Epithelial cell of proximal tubule (primary cell): ENCODE measurements at places on chromosomes 7 and 10.

DNA sequence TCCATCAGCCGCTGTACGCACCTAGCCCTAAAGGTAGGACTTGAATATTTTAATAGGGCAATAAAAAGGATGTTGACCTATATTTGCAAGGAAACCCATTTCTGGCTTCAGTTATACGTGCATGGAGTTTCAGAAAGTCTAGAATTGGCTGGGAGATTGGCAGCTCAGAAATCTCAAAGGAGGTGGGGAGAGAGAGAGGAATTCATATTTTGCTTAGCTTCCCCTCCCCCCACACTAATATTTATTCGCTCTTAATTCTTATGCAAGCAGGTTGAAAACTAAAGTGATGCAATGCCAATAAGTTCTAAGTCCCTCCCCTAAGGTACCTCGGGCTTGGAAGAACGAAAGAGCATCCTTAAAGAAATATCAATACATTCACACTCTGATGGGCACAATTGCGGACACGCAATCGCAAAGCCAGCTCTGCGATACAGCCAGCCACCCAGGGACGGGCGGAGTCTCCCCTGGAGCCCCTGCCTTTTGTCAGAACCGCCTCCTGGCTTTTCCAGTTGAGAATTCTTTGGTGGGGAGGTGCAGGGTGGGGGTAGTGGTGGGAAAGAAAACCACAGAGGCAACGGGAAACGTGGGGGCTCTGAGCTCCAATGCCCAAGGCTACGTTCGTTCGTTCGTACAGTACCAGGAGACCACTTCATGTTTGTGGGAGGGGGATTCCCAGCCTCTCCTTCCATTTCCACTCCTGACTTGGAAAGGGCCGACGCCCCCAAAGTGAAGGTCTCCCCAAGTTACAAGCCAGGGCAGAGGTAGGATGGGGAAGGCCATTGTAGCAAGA is 1.3 kb downstream of the SHH start:
- DNase-seq = no peak

DNA sequence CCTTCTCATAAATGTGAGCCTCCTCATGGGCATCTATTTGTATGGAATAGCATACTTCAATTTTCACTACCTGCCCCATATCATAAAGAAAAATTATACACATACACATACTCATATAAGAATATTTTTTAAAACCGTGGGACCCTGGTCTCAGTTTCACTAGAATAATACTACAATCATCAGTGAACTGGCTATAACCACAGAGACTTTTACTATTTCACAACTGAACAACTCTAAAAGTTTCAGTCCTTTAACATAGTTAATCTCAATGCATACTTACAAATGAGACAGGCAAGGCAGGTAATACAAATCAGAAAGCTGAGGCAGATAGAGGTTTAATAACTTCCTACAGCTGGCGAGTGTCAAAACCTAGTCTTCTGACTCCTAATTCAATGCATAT is 83.1 kb downstream of the LRRN3 start:
- no peak for DNase-seq

DNA sequence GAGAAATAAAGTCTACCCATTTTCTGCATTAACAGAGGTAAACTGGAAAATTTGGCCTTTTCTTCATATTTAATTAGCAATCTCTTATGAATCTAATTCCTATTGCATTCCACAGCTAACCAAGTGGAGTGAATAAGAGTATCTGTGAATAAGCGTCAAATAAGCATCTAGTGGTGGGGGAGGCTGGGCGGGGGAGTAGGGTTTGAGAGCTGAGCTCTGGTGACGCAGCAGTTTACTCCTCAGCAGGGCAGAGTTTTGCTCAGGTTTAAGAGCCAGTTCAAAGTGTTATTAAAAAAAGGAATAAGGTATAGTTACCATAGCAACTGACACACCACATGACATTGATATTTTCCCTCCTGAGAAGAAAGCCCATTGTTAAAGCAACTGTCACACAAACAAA is 1346.8 kb upstream of the CELF2 start:
- DNase-seq = no peak

DNA sequence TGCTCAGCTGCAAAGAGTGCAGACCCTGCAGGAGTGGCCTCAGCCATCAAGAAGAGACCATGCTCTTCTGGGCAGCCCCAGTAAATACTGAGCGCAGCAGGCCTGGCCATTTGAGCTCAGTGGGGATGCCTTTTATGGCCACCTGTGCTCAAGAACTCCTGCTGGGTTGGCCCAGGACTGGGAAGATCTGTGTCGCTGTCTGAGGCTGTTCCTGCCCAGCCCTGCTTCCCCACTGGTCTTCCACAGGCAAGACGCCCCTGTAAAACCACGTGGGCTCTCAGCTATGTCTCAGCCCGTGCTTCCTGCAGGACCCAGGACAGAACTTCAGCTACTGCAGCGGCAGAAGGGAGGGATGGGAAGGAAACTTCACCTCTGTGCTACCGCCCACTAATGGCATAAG is 10.5 kb upstream of the PPIF start:
- no peak for DNase-seq

GRCh38 chr10:124996127-124996853 is 54.4 kb downstream of the ZRANB1 start:
- DNase-seq = no peak

- no peak for DNase-seq
Measured at GRCh38 chr7:15831606-15832005, 145.1 kb upstream of the MEOX2 start.

DNA sequence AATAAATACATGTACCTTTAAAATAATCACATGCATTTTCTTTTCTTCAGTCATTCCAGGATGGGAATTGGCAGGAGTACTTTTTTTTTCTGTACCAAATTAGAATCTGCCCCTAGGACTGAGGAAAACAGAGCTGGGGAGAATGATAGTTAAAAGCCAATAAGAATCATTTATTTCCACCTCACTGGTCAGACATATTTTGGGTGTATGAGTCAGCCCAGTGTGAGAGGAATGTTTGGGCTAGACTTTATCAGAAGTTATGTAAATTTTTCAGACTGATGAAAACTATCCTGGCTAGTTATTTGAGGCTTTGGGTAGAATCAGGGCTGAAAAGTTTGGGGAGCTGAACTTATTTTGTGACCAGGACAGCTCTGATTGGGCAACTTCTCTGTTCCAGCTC is 303.1 kb upstream of the NPSR1 start:
- DNase-seq = no peak

GRCh38 chr7:34851431-34851830 is 185.9 kb downstream of the DPY19L1 start:
- DNase-seq = no peak

GRCh38 chr10:20237586-20237985 is 421.4 kb downstream of the PLXDC2 start:
- no peak for DNase-seq
